ENCODE measurements at places on chromosomes 12 and 14. TPM values are rescaled to one million over a fixed set of nuclear protein-coding genes. Genes with fewer than 3 reads are reported as not detected.

- DNase-seq = peak; percentile 33
These were observed 765 bp downstream of the SCYL2 start for GRCh38 chr12:100267603-100268281.

DNA sequence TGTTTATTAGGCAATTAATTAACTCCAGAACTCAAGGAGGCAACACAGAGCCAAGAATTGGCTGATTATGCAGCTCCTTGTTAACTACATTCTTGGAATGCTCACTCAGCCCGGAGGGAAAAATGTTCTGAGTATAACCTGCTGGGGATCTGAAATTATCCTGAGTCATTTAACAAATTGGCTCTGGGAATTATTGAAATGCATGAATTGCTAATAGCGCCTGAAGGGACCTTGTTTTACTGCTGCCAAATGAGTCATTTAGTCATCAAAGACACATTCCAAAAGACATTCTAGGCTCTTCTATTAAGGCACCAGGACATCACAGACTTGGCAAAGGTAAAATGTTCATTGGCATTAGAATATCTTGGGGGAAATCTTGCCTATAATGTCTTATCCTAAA lies 13.0 kb downstream of the TMEM52B start:
- DNase-seq = no peak

GRCh38 chr12:56103823-56104108 lies 593 bp upstream of the PA2G4 start:
- no peak for DNase-seq

- peak; percentile 7 for DNase-seq
These were observed at the start of gene NTS for GRCh38 chr12:85874031-85874461. NTS (plus strand) TSS chr12:85874295; CDS start chr12:85874404, 109 bp downstream.

DNA sequence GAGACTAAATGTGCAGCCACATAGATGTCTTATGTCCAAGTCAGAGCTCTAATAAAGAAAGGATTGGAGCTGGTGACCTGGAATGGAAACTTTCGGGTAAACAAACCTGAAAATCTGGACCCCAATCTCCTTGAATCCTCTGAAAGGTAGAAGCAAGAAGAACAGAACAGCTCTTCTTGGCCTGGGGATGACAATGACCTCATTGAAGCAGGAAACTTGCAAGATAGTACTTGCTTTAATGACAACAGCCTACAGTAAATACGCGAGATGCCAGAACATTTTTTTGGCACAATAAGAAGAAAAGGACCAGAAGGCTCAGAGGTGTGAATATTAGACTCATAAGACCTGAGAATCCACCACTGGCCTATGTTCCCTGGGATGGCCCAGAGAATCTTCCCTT lies 4.1 kb upstream of the PRIMA1 start:
- DNase-seq = no peak

DNA sequence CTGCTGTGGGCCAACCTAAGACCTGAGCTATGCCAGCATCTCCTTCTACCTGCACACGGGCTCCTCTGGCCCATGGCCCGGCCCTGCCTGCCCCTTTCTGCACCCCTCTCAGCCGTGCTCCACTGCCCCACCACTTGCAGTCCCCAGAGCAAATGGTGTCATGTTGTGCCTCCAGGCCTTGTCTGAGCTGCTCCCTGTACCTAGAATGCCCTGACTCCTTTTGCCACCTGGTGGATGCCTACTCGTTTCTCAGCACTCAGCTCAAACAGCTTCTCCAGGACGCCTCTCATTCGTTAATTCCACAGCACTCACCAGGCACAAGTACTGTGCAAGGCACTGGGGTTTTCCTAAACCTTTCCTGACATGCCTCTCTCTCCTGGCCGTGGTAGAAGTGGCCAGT lies 63.2 kb upstream of the PNMA1 start:
- no peak for DNase-seq

GRCh38 chr14:50828721-50829488 lies 2.1 kb downstream of the NIN start:
- no peak for DNase-seq

DNA sequence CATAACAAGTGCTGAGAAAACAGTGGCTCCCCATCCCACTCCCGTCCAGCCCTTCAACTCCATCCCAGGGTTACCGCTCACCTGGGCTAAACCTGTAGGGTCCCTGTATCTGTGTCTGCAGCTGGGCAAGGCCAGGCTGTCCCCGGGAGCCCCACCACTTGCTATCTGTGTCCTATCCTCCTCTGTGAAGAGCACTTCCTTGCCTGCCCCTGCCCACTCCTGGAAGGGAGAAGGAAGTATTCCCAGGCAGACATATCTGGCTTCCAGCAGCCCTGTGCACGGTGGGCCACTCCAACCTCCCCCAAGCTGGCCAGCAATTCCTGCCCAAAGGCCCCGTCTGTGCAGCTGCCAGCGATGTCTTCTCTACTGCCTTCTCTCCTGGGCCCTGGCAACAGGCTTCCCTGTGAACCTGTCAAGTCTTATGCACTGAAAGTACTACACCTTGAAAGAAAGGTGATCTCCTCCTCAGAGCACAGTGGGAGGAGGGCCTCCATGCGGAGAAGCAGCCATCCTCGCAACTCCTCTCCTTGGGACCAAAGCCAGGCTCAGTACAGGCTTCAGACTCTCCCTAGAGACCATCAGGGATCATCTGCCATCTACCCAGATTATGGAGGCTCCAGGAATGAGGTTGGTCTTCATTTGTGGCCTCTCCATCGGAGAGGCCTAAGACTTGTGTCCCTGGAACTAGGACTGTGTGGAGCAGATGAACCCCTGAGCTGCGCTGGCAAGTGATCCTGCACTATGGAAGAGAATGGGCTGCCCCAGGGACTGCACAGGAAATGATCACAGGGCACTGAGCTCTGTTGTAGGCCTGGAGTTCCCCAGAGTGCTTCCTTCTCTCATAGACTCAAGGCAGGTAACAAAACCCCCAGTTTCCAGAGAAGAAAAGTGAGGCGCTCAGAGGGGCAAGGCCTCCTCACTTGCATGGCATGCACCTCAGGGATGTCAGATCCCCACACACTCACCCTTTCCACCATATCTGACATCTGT lies 663.6 kb downstream of the BCL11B start:
- no peak for DNase-seq

DNA sequence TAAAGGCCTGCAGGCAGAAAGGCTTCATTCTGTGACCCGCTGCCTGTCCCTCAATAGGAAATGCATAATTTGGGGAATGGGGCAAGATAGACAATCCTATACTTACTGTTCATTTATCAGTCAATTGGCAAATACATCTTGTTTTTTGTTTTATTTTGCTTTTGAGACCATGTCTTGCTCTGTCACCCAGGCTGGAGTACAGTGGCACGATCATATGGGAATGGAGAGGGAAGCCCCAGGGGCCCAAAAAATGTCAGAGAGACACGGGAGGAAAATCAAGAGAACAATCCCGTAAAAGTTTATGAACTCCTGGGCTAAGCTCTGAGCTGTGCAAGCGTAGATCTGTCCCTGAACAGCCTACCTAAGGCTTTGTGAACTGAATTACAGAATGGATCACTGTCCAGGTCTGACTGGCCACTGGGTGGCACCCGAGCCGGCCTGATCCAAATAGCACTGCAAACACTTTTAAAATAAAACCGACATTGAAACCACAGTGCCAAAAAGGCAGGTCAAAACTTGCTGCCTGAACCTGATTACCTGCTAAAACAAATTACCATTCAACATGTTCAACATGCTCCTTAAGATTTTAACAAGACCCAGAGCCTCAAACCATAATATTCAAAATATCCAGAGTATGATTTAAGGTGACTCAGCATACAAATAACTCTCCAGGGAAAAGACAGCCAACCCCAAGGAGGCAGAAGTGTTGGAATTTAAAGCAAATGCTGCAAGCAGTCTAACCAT lies 11.8 kb downstream of the COPS7A start:
- DNase-seq = peak; percentile 57

- DNase-seq = no peak
These were observed 202.3 kb upstream of the CDKN3 start for GRCh38 chr14:54194501-54194900.

- no peak for DNase-seq
These were observed 738.5 kb downstream of the SLC6A15 start for GRCh38 chr12:84174115-84174514.

- DNase-seq = no peak
These were observed 106.7 kb downstream of the PTPN11 start for GRCh38 chr12:112525426-112525809.

- DNase-seq = no peak
These were observed 15.3 kb downstream of the WDR20 start for GRCh38 chr14:102154821-102155549.

- no peak for DNase-seq
These were observed 9.4 kb downstream of the SLC6A13 start for GRCh38 chr12:253116-253831.

GRCh38 chr12:56983386-56983785 lies 23.0 kb downstream of the ZBTB39 start:
- DNase-seq = no peak

DNA sequence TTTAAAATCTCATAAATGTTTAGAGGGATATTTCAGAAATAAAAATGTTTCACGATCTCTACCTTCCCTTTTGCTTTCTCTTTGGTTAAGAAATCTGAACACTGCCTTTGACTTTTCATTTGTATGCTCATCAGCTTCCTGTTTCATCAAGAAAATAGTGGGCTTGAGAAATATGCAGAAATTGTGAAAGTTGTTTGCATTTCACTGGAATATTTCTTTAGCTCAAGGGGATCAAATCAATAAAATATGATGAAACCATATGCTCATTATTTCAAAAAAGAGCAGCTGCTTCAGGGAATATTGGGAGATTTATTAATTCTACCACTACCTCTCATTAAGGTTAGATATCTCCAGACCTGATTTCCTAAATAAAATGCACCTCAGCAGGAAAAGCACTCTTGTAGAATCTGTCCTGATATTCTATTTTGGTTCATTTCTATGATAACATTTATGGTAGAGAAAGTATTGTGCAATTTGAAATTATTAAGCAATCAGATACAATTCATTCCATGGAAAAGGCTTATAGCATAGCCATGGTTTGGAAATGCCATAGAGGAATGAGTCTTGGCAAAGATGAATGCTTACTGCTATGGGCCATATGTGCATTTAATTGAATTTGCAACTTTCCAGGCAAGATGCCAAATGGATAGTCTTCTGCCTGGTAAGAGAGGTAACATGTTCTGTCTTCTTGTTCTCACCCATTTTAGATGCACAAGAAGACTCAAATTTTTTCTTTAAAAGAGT lies 212.6 kb upstream of the SLC16A7 start:
- DNase-seq = no peak

GRCh38 chr12:94098466-94098865 lies 49.9 kb upstream of the PLXNC1 start:
- DNase-seq = no peak

- DNase-seq = no peak
These were observed 8.6 kb upstream of the CHD4 start for GRCh38 chr12:6615802-6616201.

DNA sequence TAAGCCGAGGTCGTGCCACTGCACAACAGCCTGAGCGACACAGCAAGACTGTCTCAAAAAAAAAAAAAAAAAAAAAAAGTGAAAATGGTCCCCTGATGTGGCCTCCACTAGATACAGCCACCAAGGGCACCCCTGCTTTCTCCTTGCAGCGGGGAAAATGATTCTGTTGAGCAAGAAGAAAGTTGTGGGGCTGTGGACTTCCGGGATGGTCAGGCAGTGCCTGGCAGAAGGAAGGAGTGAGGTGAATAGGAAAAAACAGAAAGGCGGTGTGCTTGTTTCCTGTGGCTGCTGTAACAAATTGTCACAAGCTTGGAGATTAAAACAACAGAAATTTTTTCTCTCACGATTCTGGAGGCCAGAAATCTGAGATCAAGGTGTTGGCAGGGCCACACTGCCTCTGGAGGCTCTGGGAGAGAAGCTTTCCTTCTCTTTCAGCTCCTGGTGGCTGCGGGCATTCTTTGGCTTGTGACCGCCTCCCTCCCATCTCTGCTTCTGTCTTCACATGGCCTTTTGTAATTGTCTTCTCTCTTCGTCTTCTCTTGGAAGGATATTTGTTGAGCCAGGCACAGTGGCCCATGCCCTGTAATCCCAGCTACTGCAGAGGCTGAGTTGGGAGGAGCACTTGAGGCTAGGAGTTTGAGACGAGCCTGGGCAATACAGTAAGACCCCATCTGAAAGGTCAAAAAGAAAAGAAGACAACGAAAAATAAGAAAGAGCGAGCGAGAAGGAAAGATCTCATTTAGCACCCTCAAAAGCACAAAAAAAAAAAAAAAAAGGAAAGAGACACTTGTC lies 116.6 kb upstream of the MED13L start:
- DNase-seq = no peak

GRCh38 chr14:90531497-90531896 lies 134.7 kb downstream of the CALM1 start:
- no peak for DNase-seq

DNA sequence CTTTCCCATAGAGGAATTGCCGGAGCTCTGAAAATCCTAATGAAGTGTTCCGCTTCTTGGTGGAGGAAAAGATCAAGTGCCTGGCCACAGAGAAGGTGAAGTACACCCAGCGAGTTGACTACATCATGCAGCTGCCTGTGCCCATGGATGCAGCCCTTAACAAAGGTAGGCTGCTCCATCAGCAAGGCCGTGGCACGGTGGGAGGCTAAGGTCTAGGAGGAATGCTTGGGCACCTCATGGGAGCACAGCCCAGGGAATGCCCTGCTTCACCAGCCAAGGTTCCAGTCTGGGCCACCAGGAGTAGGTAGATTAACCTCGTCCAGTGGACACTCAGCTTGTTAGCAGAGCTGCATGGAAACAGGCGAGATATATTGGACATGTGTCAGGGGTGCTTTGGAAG lies 6.4 kb upstream of the TPI1 start:
- no peak for DNase-seq

- DNase-seq = no peak
These were observed 61.2 kb downstream of the STXBP6 start for GRCh38 chr14:24988760-24989159.

DNA sequence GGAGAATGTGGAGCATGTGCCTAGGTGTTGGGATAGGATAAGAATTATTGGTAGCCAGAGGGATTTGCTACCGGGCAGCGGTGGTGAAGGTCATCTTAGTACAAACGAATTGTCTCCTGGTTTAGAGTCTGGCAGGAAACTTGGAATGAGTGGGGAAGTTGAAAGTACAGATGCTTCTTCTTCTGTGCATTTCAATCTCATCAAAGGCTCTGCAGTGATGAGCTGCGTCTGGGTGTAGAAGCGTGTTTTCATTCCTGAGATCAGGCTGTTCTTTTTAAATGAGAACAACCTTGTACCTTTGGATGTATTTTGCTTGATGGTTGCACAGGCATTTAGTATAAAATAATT lies 2.1 kb downstream of the WNK1 start:
- DNase-seq = no peak

DNA sequence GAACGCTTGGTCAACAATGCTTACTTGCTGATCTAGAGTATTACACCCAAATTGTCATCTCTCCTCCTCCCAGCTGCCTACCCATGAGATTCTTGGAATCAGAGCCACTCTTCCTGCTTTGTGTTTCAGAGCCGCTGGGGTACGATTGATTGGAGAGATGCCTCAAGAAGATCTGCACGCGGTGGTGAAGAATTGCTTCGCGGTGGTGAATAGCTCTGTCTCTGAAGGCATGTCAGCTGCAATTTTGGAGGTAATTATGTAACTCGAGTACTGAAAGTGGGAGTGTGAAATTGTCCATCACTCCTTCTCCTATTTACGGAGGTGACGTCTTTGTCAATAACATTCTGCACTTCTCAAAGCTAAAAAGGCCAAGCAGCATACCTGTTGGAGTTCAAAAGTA lies 93.9 kb downstream of the GLT1D1 start:
- no peak for DNase-seq

SPRYD4 gene
- polyA plus RNA-seq = 3.8 TPM

OVCH1 gene
- polyA plus RNA-seq = 0.26 TPM

PNP gene
- polyA plus RNA-seq = 78.8 TPM

LALBA gene
- not detected for polyA plus RNA-seq

OR4K2 gene
- polyA plus RNA-seq = not detected

TAS2R9 gene
- not detected for polyA plus RNA-seq

KIF21A gene
- 37.5 TPM for polyA plus RNA-seq

MFAP5 gene
- polyA plus RNA-seq = 1.0 TPM

MAP3K9 gene
- 5.4 TPM for polyA plus RNA-seq

ERP27 gene
- 20.6 TPM for polyA plus RNA-seq

EGLN3 gene
- 20.0 TPM for polyA plus RNA-seq

DAO gene
- 0.60 TPM for polyA plus RNA-seq

Measured in renal pelvis (tissue), 12 donors.